IMR-90 (cell line): ENCODE measurements at places on chromosomes 5 and 9. TPM values are rescaled to one million over a fixed set of nuclear protein-coding genes. Genes with fewer than 3 reads are reported as not detected.

DNA sequence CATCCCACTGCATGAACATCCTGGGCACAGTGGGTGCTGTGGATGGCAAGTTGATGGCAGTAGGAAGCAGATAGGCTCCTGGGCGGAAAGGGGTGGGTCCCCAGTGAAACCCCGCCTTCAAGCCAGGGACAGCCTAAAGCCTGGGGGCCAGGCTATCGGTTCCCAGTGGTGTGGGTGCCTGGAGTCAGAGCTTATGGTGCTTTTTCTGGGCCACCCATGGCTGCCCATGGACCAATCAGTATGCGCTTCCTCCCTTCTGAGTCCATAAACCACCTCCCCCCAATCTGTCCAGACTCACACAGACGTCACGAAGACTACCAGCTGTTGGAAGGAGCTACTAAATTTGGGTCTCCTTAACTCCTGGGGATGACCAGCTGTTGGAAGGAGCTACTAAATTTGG lies 17.5 kb upstream of the ECPAS start:
- H3K27me3 ChIP-seq, result no peaks in the 10 kb centered on the region; the same call in 1 of the 2 replicates
- no peak for DNase-seq
- H3K27ac ChIP-seq, result no peak overlapping the region
- peaks cover 2% of the 10 kb centered on the region; the same call in 1 of the 2 replicates for H3K4me1 ChIP-seq
- H3K4me3 ChIP-seq, result no peak overlapping the region

PRR7 gene
- total RNA-seq, result 1.1 TPM in 2 replicates

DNA sequence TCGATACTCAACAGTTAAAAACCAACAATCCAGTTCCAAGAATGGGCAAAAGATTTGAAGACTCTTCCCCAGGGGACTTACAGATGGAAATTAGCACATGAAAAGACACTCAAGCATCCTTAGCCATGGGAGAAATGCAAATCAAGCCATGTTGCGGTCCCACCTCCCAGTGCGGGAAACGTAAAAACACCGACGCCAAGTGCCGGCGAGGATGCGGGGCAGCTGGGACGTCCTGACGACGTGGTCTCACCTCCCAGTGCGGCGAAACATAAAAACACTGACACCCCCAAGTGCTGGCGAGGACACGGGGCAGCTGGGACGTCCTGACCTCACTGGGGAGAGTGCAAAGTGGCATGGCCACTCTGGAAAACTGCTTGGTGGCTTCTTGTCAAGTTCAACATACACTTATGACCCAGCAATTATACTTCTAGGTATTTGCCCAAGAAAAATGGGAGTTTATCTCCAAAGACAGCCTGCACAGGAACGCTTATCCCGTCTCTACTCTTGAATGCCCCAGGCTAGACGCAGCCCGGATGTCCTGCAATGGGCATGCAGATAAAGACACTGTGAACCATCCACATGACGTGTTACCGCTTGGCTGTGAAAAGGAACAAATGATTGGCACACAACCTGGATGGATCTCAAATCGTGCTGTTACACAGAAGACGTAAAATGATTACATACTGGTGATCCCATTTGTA lies 60.1 kb upstream of the UBAC1 start:
- peaks cover 14% of the 10 kb centered on the region for H3K36me3 ChIP-seq
- H3K4me1 ChIP-seq, result peaks cover 9% of the 10 kb centered on the region; the same call in 1 of the 2 replicates
- H3K27ac ChIP-seq, result no peak overlapping the region
- DNase-seq, result no peak

VPS13A gene
- total RNA-seq, result 26.5 and 46.9 TPM in 2 replicates

DNA sequence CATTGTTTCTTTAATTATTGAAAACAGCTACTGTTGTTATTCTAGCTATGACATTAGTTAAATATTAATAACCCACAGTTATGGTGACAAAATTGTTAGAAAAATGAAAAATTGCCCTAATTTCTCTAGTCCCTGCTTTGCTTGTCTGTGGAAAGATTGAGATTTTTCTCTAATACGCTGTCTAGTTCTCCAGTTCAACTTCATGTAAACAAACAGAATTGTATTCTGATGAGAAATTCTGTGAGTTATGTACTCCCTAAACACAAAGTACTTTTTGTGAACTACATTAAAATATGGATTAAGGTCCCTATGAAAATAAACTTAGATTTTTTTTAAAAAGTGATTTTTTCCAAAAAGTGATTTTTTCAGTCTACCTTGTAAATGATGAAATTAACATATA lies 8.7 kb downstream of the SLF1 start:
- H3K4me3 ChIP-seq, result no peak overlapping the region
- no peaks in the 10 kb centered on the region for H3K27me3 ChIP-seq
- peaks cover 2% of the 10 kb centered on the region; the same call in 1 of the 2 replicates for H3K4me1 ChIP-seq
- DNase-seq, result peak; percentile 53

- no peak overlapping the region for H3K27ac ChIP-seq
- H3K27me3 ChIP-seq, result peaks cover 4% of the 10 kb centered on the region; the same call in 1 of the 2 replicates
- H3K36me3 ChIP-seq, result no peaks in the 10 kb centered on the region
- DNase-seq, result no peak
Measured at GRCh38 chr9:18923167-18923566, 109.8 kb downstream of the SAXO1 start.

PARP8 gene
- 8.2 and 8.6 TPM in 2 replicates for total RNA-seq

GRCh38 chr9:88754886-88755285 lies 219.9 kb downstream of the NXNL2 start:
- H3K27ac ChIP-seq, result no peak overlapping the region
- H3K4me3 ChIP-seq, result no peak overlapping the region
- H3K27me3 ChIP-seq, result no peaks in the 10 kb centered on the region

DNA sequence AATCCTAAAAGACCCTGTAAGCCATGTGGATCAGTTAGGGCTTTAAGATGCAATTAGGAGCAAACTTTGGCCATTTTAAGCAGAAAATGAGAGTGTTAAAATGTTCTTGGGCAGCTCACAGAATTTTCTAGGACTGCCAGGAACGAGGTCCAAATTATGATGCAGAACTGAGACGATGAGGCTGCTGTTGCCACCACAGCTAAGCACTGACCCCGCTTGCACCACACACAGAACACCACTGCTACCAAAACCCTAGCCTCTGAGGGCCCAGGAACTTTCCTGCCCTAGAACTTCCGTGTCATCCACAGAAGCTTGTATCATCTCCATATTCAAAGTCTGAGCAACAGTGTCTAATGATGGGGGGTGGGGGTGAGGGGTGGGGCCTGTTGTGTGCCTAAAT lies 41.0 kb upstream of the PCSK1 start:
- no peaks in the 10 kb centered on the region for H3K36me3 ChIP-seq
- H3K27ac ChIP-seq, result no peak overlapping the region
- H3K4me1 ChIP-seq, result no peaks in the 10 kb centered on the region

GRCh38 chr9:38026021-38026809 lies 42.8 kb downstream of the SHB start:
- H3K4me3 ChIP-seq, result no peak overlapping the region
- peaks cover 9% of the 10 kb centered on the region for H3K36me3 ChIP-seq
- DNase-seq, result peak; percentile 98
- peaks cover 59% of the 10 kb centered on the region for H3K4me1 ChIP-seq
- no peaks in the 10 kb centered on the region for H3K27me3 ChIP-seq

FYB1 gene
- total RNA-seq, result not detected in 2 replicates

DNA sequence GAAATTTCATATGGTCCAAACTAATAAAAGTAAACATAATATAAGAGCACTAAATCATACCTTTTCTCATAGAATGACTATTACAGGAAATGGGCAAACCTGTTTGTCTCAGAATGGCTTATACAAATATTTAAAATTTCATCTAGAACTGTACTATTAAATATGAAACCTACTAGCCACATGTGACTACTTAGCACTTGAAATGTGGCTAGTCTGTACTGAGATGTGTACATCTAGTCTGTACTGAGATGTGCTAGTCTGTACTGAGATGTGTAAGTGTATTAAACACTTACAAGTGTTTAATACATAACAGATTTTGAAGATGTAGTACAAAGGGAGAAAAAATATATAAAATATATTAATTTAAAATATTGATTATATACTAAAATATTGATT lies 22.4 kb downstream of the ABITRAM start:
- no peaks in the 10 kb centered on the region for H3K27me3 ChIP-seq
- H3K4me1 ChIP-seq, result no peaks in the 10 kb centered on the region
- H3K36me3 ChIP-seq, result peaks cover 2% of the 10 kb centered on the region
- H3K27ac ChIP-seq, result no peak overlapping the region
- DNase-seq, result no peak
- no peak overlapping the region for H3K4me3 ChIP-seq

DNA sequence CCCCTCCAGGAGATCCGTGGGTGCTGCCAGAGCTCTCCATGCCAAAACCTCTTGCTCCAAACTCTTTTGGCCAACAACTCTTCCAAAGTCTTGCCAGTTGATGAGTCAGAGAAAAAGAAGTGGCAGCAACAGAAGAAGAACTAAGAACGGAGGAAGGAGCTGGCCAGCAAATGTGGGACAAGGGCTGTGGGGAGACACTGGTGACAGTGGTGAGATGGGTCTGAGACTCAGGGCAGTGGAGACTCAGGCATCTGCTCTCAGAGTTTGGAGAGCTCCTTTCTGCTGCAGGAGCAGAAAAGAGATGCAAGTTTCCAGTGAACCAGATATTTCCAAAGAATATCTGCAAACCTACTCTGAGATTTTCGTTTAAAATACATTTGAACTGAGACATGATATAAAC lies 92.3 kb upstream of the SEMA6A start:
- no peak for DNase-seq
- no peak overlapping the region for H3K4me3 ChIP-seq
- H3K4me1 ChIP-seq, result no peaks in the 10 kb centered on the region
- no peaks in the 10 kb centered on the region for H3K36me3 ChIP-seq
- H3K27me3 ChIP-seq, result no peaks in the 10 kb centered on the region

PCDHGA4 gene
- total RNA-seq, result 5.0 and 5.4 TPM in 2 replicates

DNA sequence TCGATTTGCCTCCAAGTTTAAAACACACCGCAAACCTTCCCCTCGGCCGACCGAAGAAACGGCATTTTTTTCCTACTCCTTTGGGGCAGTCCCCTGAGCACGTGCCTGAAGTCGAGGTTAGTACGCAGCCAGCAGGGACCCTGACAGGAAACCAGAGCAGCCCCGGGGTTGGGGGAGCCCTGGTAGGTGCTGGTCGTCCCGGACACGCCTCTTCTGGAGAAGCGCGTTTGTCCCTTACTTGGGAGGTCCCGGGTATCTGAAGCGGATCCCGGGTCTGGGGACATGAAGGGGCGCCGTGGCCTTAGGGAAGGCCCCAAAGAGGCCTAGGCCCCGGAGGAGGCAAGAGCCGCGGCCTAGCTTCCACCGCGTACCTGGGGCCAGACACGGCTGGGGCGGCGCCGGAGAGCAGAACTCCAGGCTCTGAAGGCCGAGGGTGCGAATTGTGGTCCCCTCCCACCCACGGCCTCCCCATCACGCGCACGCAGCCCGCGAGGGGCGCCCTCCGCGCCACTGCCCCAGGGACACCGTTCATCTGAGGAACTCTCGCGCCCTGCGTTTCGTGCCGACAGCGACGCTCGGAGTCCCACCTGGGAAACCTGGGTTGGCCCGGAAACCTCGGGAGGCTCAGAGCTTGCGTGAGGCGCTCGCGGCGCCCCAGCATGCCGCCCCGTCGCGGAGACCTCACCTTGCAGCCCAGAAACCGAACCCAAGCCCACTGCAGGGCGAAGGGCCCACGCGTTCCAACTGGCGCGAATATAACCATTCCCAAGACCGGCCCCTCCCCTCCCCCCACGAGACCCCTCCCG lies 10.4 kb downstream of the OTP start:
- peaks cover 6% of the 10 kb centered on the region; the same call in 1 of the 2 replicates for H3K4me1 ChIP-seq
- no peak for DNase-seq
- H3K36me3 ChIP-seq, result no peaks in the 10 kb centered on the region
- peaks cover 77% of the 10 kb centered on the region for H3K27me3 ChIP-seq
- no peak overlapping the region for H3K4me3 ChIP-seq
- no peak overlapping the region for H3K27ac ChIP-seq

RAI14 gene
- total RNA-seq, result 267 and 361 TPM in 2 replicates

DNA sequence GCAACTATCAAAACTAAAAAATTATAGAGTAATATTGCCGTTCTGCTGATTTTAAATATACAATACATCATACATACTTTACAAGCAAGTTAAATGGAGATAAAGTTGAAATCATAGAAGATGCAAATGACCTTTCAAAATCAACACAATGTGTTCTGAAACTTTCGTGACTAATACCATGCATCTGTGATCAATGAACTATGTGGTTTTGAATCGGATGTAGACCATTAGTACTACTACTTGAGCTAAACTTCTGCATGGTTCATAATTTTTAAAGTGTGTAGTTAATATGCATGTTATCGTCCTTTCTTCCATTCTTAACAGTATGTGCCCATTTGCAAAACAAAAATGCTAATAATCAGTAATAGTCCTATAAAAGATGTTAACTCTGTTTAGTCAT lies 11.3 kb upstream of the PHF2 start:
- H3K27me3 ChIP-seq, result no peaks in the 10 kb centered on the region
- peaks cover 7% of the 10 kb centered on the region for H3K4me1 ChIP-seq
- no peak overlapping the region for H3K4me3 ChIP-seq

DNA sequence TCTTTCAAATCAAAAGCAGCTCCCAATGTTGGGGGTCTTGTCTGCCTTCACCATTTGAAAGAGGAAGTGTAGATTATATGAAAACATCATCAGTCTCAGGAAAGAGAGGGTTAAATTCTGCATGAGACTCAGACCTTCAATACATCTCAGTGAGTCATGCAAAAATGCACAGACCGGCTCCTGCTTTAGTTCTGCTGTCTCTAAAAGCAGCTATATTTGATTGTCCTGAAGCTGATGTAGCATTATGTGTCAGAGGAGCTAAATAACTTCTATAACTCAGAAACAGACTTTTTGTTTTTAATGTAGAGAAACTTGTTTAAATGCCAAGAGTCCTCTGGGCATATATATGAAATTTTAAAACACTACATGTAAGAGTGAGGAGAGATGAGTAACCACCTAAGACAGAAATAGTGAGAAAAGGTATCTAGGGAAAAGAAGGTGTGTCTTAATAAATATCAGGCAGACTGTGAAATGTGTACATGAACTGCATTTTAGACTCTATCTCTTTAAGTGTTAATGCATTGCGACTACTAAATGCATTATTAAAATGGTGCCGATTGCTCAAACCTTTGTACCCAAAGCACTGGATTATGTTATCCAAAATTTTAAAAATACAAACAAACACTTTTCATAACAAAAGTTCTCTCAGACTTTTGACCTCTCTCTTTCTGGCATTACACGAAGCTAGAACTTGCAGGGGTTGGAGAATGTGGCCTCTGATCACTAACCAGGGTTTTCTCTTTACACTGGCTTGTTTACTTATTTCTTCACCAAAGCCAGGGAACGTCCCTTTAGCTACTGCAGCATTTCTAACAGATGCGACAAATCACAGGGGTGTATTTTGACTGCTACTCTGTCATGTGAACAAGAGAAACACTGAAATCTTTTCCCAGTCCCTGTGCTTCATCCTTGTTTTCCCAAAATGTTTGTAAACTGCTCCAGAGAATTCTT lies 302.3 kb downstream of the ARL15 start:
- peak overlapping the region; percentile 14; the same call in 1 of the 2 replicates for H3K27ac ChIP-seq
- peak; percentile 66 for DNase-seq
- H3K27me3 ChIP-seq, result no peaks in the 10 kb centered on the region
- peaks cover 4% of the 10 kb centered on the region for H3K4me1 ChIP-seq

DNA sequence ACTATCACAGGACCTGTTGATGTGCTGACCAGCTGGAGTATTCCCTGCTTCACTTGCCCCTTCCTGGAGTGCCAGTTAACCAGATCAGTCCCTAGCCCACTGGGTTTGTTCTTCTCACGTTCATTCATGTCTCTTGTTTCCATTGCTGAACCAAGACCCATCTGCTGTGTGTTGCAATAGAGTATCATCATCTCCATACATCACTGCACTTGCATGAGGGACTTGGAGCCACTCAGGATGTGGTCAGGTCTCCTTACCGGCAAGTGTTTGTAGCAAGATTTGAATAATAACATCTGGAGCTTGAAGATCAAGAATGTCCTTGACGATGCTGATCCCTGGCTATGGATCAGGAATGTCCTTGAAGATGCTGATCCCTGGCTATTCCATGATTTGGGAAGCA lies 358.6 kb downstream of the IRX1 start:
- no peak overlapping the region for H3K27ac ChIP-seq
- no peaks in the 10 kb centered on the region for H3K36me3 ChIP-seq
- H3K27me3 ChIP-seq, result no peaks in the 10 kb centered on the region
- no peak overlapping the region for H3K4me3 ChIP-seq
- DNase-seq, result no peak

NRG2 gene
- 0.18 TPM in 1 of 2 replicates, not detected in the other for total RNA-seq

GPR150 gene
- under 0.01 TPM in 2 replicates for total RNA-seq
